Stimulated activated CD4-positive, alpha-beta T cell treated with anti-CD3 and anti-CD28 coated beads, Interleukin-4, amount 100 ng/mL, for 4 hours (primary cell): ENCODE measurements at places on chromosomes 16 and 17.

DNA sequence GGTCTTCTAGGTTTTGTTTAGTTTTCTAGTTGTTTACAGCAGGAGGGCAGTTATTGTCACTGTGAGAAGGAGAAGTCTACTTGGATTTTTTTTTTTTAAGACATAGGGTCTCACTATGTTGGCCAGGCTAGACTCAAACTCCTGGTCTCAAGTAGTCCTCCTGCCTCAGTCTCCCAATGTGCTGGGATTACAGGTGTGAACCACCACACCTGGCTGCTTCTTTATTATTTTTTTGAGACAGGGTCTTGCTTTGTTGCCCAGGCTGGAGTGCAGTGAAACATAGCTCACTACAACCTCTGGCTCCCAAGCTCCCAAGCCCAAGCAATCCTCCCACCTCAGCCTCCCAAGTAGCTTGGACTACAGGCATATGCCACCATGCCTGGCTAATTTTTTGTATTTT is 68.3 kb upstream of the STAC2 start:
- DNase-seq: no peak

- DNase-seq: no peak
These were observed 100.2 kb downstream of the C16orf78 start for GRCh38 chr16:49473773-49474172.

- peak; percentile 64 for DNase-seq
These were observed 59.8 kb upstream of the ARL4D start for GRCh38 chr17:43338886-43339516.

DNA sequence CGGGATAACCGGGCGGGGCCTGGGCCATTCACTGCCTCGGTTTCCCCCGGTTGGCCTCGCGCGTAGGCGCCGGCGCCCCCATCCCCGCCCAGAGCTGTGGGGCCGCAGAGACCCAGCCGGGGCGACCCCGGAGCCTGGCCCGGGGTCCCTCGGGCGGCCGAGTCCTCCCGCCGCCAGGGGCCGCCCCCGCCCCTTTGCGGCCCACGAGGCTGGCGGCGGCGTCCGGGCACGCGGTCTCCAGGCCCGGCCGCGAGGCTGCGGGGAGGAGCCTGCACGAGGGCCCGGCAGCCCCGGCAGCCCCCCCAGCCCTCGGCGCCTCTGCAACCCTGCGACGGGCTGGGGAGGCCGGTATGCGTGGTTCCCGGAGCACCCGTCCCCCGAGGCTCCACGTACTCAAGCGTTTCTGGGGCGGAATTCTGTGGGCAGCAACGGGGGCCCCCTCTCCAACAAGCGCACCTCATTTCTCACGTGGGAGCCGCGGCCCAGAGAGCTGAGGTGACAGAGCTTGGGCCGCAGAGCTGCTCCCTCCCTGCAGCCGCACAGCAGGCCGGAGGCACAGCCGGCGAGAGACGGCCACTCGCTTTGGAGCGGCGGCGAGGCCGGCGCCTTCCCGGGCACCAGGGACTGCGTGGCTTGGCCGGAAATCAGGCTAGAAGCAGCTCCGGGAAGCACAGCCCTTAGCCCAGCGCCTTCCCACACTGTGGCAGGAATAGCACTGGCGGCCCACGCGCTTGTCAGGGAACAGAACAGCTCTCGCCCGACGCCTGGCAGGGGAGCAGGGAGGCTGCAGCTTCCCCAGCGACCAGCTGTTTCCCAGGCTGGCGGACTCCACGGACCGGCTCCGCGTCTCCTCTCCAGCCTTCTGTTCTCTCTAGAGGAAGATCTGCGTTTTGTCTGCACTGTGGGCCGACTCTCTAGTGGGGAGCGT is 867 bp upstream of the LIMD2 start:
- peak; percentile 49 for DNase-seq

- DNase-seq: no peak
These were observed 57.9 kb downstream of the PHKB start for GRCh38 chr16:47519037-47519436.

- no peak for DNase-seq
These were observed 13.0 kb downstream of the NHERF1 start for GRCh38 chr17:74761419-74761818.

GRCh38 chr16:66311306-66311705 is 55.2 kb upstream of the CDH5 start:
- no peak for DNase-seq

- DNase-seq: no peak
These were observed 32.0 kb upstream of the ENDOV start for GRCh38 chr17:80382956-80383355.

GRCh38 chr17:1095090-1095852 is 84.5 kb downstream of the ABR start:
- no peak for DNase-seq

- no peak for DNase-seq
These were observed 26.3 kb downstream of the ZC3H18 start for GRCh38 chr16:88596483-88596882.

- no peak for DNase-seq
These were observed 490.8 kb downstream of the MAF start for GRCh38 chr16:79109771-79110170.

- DNase-seq: peak; percentile 54
These were observed 331.2 kb downstream of the MAF start for GRCh38 chr16:79269211-79269863.

DNA sequence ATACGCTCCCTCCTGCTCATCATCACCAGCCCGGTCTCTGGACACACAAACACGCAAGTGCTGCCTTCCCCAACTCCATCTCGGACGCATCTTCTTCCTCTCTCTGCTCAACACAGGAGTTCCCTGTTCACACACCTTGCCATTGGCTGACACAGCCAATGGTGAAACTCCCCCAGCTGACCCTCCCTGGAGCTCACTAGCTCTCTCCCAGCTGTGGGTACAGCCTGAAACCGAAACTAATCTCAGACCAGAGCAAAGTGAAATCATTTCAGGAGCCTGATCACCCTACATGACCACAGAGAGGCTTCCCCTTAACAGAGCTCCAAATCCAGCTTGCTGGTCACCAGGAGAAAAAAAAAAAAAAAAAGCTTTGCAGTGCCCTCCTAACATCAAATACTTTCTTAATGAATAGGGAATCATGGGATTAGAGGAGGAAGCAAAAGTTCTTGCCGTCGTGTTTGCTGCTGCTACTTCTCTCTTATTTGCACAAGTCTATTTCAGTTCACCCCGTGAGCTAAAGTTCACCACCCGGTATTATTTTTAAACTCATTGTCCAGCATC is 8.3 kb downstream of the CUEDC1 start:
- no peak for DNase-seq

DNA sequence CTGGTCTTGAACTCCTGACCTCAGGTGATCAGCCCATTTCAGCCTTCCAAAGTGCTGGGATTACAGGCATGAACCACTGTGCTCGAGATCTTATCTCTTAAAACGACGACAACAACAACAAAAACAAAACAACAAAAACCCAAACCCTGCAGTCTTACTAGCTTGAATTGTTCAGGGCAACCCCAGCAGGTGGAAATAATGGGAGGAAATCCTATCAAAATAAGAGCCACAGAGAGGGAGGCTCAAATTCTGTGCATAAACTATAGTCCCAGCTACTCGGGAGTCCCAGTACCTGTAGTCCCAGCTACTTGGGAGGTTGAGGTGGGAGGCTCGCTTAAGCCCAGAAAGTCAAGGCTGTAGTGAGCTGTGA is 16.5 kb upstream of the ATP6V0A1 start:
- DNase-seq: no peak

DNA sequence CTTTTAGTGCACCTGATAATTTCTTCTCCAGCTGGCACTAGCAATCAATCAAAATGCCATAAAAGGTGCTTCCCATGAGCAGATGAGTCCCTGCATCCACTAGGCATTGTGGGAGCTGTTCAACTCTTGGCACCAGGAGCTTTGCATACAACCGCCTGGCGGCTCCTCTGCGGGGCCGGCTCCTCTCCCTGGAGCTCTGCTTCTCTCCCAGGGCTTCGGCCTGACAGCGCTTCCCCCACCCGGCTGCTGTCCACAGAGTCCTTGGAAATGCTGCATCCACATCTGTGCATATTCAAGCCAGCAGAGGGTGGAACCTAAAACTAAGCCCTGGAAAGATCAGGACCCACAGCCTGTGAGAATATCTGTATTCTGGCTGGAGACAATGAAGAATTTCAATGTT is 62.9 kb downstream of the LMF1 start:
- no peak for DNase-seq

DNA sequence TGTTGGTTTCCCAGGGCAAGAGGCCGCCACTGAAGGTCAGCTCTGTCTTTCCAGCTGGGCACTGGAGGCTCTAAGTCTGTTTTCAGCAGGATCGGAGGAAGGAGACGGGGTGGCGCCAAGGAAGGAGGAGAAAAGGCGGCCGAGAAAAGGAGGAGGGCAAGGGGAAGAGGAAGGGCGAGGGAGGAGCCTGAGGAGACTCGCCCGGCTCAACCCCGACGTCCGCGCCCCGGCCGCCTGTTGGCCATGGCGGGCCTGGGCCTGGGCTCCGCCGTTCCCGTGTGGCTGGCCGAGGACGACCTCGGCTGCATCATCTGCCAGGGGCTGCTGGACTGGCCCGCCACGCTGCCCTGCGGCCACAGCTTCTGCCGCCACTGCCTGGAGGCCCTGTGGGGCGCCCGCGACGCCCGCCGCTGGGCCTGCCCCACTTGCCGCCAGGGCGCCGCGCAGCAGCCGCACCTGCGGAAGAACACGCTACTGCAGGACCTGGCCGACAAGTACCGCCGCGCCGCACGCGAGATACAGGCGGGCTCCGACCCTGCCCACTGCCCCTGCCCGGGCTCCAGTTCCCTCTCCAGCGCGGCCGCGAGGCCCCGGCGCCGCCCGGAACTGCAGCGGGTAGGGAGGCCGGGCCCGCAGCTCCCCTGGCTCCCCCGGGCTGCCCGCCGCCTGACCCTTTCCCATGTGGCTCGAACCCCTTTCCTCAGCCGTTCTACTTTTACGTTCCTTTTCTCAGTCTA is at the start of gene RNF135:
RNF135 (plus strand) TSS at position 209 of the 737 bp plus-strand sequence; CDS start at position 244, 35 bp downstream.
- peak; percentile 53 for DNase-seq

DNA sequence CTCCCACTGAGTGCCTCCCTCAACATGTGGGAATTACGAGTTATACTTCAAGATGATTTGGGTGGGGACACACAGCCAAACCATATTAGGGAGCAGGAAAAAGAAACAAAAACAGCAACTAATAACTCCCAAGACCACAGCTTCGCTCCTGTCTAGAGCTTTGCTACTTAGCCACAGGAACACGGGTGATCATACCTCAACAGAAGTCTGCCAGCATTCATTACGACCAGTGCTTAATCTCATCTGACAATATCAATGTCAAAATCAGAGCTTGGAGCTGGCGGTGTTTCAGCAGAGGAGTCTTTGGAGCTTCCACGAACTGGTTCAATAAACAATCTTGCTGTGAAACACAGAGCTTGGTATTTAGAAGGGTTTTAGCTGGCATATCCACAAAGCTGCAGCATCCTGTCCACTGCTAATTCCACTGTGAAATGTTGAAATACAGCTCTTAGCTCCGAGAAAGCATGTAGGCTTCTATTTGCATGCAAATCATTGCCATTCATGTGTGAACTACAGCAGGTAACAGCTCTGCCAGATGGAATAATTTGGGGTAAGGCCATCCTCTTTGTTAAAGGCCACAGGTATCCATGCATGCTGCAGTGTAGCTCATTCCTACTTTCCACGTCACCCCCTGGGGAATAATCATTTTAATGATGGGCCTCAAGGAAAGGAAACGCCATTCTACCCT is 128.4 kb upstream of the GOT2 start:
- no peak for DNase-seq

- DNase-seq: no peak
These were observed 295.5 kb upstream of the EEF2KMT start for GRCh38 chr16:5393070-5393469.

DNA sequence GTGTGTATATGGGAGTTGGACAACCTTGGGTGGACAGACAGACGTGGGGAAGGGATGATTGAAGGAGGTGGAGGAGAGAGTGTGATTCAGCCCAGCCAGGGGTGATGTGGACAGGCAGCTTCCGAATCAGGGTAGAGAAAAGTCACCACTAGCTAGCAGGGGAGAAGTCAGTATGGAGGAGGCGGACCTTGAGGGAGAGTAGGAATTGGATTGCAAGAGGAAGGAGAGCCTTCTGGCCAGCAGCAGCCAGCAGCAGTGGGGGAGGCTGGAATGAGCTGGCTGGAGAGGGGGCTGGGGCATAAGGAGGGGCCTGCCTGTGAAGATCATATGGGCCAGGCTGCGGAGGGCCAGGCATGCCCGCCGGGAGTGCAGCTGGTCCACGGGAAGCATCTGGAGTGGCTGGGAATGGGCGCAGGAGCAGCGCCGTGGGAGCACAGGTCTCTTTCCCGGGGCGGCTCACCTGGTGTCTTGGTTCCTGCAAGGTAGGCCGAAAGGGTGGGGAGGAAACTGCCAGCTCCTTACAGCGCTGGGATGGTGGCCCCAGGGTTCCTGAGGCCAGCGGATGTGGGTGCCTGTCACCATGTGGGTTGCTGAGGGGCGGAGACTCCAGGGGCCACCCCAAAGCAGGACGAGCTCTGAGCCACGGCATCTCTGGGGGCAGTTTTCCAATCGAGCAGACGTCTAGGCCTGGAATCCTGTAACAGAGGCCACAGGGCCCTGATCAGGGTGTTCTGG is 235.3 kb downstream of the SEC14L1 start:
- peak; percentile 55 for DNase-seq

DNA sequence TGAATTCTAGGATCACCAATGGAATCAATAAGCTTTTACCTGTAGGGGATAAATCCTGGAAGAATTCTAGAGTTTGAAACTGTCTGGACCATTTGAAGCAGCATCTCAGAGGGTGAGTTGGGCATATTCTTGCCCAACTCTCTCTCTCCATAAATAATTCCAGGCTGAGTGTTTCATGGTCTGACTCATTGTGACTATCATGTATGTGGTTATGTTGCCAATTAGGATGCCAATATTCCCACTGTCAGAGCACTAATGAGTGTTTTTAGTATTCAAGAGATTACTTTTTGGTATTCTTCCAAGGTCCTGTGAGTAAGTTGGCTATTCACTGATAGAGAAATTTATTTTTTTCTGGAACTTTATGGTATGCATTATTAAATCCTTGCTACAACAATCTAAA is 456.9 kb downstream of the TOX3 start:
- no peak for DNase-seq

- DNase-seq: no peak
These were observed 150.3 kb downstream of the ASIC2 start for GRCh38 chr17:33142705-33143299.

GRCh38 chr16:55642611-55643010 is 13.2 kb upstream of the SLC6A2 start:
- no peak for DNase-seq

DNA sequence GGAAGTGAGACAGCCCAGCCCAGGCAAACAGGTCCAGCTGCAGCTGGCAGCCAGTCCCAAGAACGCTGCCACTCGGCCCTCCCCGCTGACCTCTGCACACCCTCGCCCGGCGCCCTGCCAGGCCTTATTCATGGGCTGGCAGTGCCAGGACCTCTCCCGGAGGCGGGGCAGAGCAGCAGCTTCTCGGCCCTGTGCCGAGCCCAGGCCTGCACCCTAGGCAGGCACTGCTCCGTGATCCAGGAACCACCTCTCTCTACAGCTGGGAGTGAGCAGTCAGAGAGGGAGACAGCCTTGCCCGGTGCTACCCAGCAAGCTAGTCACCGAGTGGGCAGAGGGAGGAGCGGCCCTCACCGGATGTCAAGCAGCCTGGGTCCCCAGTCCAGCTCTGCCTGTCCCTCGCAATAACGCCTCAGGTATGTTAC is 79.9 kb upstream of the CBX4 start:
- DNase-seq: no peak

DNA sequence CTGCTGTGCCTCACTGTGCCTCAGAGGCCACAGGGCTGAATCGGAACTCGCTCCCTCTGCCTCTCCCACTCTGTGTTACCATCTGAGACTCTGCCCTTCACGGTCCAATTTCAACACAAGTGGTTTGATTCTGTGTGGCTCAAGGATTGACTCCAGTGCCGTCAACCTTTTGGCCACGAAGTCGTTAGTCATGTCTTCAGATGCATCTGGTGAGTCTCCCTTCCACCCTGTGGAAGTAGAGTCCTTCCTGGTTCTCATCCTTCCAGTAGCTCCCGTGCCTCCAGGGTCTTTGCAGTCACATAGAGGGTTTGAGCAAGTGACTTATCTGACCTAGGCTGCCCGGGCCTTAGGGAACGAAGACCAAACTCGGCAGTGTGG is 51.2 kb downstream of the PGS1 start:
- DNase-seq: no peak
